Stimulated activated naive CD8-positive, alpha-beta T cell treated with anti-CD3 and anti-CD28 coated beads, Interleukin-15, Interleukin-2, amounts not matched to agents 100 U/mL and 50 U/mL, for 24 hours (primary cell): ENCODE measurements at places on chromosomes 16 and 17.

DNA sequence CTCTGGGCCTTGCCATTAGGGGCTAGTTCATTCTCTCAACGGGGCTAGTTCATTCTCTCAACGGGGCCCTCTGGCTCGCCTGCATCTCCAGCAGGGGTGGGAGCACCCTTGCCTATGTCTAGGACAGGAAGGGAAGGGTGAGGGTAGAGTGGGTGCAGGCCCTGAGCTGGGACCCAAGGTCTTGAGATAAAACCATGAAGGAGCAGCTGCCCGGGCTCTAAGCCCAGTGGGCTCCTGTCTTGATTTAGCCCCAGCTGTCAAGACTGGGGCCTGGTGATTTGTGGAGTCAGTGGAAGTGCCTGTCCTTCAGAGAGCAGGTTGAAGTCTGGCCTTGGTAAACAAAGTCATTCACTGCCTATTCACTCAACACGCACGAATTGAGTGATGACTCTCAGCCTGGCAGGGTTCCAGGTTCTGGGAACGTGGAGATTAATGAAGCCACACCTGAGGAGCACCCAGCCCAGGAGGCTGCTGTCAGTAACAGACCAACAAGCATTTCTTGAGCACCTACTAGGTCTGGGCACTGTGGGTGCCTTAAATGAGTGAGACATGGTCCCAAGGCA, 35.4 kb downstream of the WNT3 start:
- DNase-seq: no peak

DNA sequence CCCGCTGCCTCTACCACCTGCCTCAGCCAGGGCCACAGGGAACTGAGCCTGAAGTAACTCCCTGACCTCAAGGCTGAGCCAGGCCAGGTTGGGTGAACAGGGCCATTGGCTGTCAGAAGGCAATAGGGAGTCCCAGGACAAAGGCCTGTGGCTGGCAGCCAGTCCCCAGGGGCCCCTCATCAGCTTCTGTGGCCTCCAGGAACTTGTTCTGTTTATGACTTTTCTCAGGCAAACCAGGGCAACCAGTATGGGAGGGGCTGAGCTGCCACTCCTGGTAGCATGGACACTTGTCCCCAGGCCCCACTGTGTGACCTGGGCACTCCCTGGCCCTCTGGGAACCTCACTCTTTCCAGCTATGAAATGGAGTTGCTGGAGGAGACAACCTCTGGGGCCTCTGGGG, 40.1 kb downstream of the CPNE2 start:
- DNase-seq: no peak

DNA sequence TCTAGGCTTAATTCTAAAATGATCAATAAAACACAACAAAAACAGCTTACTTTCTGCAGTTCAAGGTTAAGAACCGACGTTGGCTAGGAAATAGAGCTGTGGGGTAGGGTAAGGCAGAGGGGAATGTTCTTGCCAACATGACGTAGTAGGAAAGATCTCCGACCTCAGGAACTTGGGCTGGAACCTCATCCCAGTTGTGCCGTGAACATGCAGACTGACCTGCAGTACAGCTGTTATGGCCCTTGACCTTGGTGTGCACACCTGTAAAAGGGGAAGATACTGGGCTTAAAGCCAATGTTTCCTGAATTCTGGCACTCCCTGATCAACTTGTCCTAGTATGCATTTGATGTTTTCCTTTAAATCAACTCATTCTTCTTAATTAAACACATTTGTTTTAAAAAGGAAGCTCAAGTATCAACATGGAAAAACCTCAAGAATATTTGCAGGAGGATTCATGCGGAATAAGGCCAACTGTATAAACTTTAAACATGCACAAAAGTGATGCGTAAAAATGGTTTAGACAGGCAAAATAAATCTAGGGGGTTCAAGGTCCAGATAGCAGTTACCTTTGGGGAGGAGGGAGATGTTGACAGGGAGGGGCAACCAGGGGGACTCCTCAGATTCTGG, 14.2 kb upstream of the SLC6A2 start:
- no peak for DNase-seq

- DNase-seq: no peak
Measured at GRCh38 chr16:69064764-69065313, 40.6 kb upstream of the HAS3 start.

GRCh38 chr16:5379954-5380353, 282.4 kb upstream of the EEF2KMT start:
- DNase-seq: no peak

GRCh38 chr16:59478838-59479237, 744.7 kb upstream of the GOT2 start:
- no peak for DNase-seq

- peak; percentile 43 for DNase-seq
Measured at GRCh38 chr17:7403043-7403726, 712 bp downstream of the TMEM256 start.

DNA sequence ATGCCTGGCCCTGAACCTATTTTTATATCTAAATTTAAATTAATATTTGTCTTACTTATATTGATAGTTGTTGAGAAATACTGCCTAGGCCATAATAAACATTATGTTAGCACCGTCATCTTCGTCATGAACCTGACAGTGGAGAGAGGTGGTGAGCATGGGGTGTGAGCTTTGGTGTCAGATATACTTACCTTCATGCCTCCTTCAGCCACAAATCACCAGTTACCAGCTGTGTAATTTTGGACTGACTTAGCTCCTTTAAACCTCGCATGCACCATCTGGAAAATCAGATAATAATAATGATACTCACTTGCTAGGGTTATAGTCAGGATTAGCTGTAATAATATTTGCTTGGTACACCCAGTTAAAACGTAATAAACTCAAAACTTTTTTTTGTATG, 35.0 kb downstream of the SNX29 start:
- no peak for DNase-seq

DNA sequence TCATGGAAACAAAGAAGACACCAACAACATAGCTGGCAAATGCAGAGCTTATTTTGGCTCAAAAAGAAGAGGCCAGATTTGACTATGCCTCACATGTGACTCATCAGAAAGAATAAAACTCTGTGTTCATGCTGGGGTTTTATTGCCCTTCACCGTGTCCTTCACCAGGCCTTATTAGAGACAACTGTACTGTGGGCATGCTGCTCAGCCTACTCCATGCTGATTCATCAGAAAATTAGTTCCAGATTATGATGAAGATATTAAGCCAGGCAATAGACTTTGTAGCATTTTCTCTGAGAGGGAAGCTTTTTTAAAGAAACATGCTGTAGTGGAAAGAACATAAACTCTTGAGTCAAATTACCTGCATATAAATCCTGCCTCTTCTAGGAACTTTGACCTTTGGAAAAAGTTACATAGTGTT, 89.8 kb downstream of the CYB561 start:
- no peak for DNase-seq

- DNase-seq: no peak
Measured at GRCh38 chr16:46850619-46851555, 19.9 kb upstream of the C16orf87 start.

DNA sequence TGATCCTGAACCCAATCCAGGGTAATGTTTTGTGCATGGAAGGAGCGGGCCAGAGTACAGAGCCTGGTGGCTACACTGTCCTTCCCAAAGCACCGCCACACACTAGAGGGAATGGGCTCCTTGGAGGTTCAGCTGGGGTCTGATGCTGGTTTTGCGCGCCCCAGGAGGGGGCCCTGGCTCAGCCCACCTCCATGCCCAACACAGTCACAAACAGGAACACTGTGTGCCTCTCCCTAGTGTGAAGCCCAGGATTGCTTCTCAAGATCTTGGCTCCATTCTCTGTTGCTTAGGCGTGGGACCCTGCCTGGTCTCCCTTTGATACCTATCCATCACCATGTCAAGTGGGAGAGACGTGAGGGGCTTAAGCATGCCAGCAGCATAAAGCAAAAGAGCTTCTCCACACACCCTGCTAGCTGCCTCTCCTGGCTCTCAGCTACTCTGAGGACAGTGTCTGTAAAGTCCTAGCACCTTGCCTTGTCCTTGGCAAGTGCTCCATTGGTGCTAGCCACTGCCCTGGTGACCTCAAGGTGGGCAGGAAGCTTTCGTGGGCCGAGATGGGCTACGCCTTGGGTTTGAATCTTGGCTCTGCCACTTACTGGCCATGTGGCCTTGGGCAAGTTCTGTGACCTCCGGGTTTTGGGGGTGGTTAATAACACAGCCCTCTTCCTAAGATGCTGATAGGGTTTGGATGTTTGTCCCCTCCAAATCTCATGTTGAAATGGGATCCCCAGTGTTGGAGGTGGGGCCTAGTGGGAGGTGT, 122.2 kb downstream of the C16orf78 start:
- no peak for DNase-seq

DNA sequence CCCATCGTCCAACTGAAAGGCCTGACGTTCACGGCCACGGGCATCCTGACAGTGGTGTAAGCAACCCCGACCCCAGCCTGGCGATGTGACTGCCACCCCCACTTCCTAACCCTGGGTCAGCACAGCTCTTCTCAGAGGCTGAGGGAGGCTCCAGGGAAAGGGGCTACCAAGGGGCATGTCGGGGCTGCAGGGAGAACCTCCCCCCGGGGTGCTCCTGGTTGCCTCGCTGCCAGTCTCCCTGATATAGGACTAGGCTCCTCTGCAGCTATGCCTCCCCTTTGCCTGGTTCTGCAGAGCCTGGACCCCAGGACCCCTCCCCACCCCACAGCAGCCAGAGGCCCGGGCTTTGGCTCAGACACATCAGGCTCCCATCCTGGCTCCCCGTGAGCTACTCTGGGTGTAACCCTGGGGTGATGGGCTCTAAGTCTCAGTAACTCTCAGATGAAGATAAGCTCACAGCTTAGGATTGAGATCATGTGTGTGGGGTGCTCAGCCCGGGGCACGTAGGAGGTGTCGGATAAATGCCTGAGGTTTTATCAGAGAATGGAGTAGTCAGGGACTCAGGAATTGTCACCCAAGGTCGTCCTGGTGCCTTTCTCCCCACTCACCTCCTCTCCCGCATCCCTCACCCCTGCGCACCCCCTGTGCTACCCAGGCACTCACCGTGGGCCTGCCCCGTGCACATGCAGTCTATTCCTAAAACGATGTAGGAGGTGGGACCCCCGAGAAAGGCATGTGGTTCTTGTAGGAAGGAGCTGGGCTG, 10.6 kb downstream of the ITGAD start:
- no peak for DNase-seq

DNA sequence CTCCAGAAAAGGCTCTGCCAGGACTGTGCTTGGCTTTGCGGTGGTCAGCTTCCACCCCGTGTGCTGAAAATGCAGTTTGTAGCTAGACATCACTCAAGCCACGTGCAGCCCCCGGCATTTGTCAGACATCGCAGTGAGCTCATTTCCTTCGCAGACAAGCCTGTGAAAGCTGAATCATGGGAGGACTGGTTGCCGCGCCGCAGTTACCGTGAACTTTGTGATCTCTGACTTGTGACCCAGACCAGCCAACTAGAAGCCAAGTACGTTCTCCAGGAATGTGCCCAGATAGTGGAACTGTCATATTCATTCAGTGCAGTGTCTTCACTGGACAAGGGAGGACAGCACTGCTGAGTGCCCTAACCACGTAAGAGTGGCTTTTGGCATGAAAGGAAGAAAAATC, 58.1 kb downstream of the NDE1 start:
- DNase-seq: no peak

GRCh38 chr17:2174014-2174413, 119.1 kb downstream of the HIC1 start:
- no peak for DNase-seq

- no peak for DNase-seq
Measured at GRCh38 chr16:68972013-68972412, 128.7 kb downstream of the TANGO6 start.

DNA sequence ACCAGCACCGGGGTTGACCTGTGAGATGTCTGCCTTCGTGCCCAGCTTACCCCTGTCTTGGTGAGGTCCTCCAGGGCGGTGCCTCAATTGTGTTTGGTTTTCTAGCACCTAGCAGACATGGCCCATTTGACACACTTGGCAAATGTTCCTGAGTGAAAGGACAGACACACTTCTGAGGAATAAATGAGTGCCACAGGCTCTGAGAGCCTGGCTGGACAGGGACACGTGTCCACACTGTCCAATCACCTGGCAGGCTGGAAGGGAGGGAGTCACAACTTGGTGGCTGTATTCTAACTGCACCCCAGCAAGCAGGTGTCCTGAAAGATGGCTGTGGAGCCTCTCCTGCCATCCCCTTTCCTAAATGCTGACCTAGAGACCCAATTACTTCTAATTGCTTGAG, 7.4 kb downstream of the MAP3K14 start:
- no peak for DNase-seq

DNA sequence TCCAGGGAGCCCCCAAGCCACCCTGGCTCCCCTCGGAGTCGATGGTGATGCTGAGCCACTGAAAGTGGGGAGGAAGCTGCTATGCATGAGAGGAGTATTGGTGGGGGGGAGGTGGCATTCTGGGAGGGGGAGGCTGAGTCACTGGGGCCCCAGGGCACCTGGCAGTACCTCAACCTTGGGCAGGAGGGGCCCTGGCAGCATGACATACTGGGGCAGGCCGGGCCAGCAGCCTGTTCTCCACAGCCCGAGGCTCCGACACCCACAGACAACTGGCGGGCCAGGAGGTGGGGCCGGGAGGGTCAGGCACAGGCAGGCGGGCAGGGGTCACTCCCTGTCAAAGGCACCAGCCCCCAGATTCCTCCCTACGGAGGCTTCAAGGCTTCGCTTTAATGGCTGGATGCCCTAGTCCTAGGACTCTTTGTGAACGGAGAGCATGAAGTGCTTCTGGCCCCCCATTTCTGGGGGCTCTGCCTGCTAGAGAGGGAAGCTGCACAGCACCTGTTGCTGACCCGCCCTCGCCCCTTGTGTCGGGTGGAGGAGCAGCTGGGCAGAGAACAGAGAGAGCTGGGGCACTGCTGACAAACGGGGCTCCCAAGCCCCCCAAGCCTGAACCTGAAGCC, 928 bp downstream of the CASKIN2 start:
- DNase-seq: no peak

GRCh38 chr17:60229188-60229802, 79.5 kb downstream of the CA4 start:
- no peak for DNase-seq

GRCh38 chr17:4490109-4490591, 8.5 kb upstream of the SPNS2 start:
- DNase-seq: no peak

- DNase-seq: no peak
Measured at GRCh38 chr17:45743626-45744326, 40.3 kb upstream of the CRHR1 start.

GRCh38 chr16:73064212-73064993, 16.5 kb upstream of the ZFHX3 start:
- no peak for DNase-seq

GRCh38 chr16:54657058-54657708, 273.5 kb upstream of the IRX5 start:
- DNase-seq: no peak

DNA sequence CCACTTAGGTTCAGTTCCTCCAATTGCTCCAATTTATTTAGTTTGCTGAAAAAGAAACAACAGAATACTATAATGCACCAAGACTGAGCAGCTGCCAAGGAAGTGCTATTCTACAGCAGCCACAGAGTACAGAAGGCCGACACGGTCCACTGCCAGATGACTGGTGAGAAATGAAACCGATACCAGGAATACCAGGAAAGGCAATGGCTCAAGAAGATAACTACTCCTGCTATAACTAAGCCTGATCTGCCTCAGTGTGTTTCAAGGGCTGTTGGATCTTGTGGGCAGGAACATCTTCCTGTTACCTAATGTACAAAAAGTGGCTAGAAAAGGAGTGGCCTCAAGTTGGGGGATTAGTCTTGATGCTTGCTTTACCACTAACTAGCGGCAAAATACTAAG, 32.8 kb downstream of the MARVELD3 start:
- no peak for DNase-seq
